ENCODE measurements at places on chromosomes 4 and X.

DNA sequence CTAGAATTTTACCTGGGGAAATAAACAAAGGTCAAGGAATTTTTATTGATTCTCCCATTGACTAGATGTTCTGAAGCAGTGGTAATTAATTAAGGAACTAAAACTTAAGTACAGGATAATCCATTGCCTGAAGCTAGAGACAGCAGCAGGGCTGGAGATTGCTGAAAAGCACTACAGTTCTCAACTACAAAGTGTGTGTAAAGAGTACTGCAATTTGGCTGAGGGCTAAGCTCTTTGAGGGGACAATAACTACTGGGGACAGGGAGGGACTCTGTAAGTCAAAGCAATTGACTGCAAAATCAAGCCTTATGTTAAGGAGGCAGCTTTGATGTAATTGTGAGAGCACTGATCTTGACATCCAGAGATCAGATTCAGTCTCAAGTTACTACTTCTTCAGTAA is 260.4 kb downstream of the GALNTL6 start:
- DNase-seq = no peak

GRCh38 chrX:31007321-31007720 is 64.5 kb downstream of the FTHL17 start:
- DNase-seq = no peak

DNA sequence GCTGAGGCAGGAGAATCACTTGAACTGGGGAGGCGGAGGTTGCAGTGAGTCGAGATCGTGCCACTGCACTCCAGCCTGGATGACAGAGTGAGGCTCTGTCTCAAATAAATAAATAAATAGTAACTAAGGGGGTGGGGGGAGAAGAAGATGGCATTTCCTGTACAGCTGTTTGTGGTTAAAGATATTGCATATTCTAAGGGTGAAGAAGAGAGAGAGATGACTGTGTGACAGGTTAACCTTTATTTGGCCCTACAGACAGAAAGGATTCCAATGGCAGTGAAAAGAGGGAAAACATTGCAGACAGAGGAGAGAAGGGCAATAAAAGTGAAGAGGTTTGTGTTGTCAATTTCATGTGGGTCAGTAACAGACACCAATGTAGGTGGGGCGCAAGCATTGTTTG is 9.4 kb downstream of the TASL start:
- DNase-seq = peak; percentile 28

DNA sequence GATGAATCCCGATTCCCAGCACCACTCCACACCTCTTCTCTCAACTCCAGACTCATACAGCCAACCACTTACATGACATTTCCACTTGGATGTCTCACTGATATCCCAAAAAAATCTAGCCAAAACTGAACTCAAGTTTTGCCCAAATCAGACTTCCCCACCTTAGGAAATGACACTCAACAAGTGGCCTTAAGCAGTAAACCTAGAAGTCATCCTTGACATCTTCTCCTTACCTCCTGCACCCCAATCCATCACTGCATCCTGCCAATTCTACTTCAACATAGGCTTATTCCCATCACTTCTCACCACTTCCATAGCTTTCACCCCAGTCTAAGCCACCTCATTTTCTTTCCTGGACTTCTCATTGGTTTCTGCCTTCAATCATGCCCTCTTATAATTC is 39.1 kb downstream of the PRPS1 start:
- no peak for DNase-seq

DNA sequence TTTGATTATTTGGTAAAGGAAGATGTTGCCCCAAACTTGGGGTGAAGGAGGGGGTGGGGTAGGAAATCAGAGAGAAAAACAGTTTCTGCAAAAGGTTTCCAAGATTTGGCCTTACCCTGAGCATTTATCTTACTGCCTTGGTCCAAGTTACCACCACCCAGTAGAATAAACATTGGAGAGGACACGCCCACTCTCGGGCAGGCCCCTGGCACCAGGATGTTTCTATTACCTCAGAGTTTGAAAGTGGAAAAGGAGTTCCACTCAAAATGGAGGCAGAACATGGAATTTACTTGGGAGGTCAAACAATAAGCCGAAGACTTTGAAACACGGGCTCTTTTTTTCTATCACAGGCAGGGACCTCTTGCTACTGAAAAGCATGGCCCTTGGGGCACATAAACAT is 113.7 kb downstream of the CHRNA9 start:
- DNase-seq = no peak

- no peak for DNase-seq
Measured at GRCh38 chr4:38676986-38677385, 13.0 kb downstream of the KLF3 start.

- DNase-seq = no peak
Measured at GRCh38 chrX:31580227-31580626, 508.4 kb upstream of the FTHL17 start.

GRCh38 chr4:66633477-66633876 is 911.8 kb downstream of the CENPC start:
- no peak for DNase-seq

DNA sequence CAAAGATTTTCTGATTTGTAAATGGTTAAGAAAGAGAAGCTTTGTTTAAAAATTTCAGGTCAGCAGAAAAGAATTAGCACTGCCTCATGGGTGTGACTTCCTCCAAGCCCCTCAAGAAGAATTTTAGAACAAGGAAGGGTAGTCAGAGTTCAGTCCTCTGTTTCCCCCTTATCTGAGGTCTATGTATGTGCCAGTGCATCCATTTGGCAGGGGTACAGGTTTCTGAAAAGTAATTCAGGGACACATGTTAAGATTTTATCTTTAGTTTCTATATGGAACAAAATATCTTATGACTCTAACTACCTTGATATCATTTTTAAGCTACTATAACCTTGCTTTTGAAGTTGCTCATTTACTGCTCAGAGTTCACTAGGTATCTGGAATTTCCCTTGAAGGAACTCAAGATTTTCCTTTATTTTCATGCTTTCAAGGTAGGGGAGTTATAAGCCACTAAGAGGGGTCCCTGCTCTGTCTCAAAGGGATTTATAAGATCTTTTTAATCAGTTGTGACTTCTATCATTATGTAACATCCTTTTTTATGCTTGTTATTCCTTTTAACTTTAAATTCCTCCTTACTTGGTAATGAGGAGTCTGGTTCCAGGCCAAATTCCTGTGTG is 24.4 kb upstream of the PLK4 start:
- no peak for DNase-seq

DNA sequence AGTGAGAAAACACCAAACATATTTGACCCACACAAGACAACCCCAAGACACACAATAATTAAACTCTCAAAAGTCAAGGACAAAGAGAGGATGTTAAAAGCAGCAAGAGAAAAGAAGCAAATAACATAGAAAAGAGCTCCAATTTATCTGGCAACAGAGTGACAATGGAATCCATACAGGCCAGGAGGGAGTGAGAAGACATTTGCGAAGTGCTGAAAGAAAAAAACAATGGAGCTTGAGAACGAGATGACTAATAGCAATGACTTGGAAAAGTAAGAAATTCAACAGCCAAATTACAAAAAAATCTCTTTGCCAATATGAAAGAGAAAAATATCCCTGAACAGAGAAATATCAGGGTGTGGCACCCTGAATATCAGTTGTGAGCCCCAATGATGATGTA is 61.6 kb downstream of the MAD2L1 start:
- no peak for DNase-seq

DNA sequence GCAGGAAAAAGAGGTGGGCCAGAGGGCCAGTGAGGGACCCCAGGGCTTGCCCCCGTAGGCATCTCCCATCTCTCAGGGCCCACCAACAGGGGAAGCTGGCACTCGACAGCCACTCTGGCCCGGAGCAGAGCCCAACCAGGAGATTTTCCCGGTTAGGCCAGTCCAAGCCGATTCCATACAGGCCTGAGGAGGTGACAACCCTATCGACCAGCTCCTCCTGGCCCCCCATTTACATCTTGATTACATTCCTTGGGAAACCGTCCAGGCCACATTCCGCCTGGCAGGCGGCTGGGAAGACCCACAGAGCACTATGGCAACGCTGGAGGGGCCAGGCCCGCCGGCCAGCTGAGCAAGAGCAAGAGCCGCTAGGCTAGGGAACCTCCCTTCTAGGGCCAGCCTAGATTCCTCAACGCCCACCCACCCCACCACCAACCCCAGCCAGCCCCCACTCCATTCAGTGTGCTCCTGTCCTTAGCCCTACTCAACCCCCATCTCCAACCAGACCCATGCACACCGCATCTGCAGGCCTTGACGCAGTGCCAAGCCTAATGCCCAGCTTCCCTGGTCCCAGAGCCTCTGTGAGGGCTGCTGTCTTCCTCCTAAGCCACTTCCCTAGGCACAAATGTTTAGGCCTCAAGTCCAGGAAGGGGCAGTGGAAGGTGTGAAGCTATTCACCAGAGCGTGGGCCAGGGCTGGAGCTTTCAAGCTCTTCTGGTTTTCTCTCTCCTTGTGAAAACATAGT is 161.2 kb downstream of the EFNB1 start:
- peak; percentile 15 for DNase-seq

GRCh38 chr4:123444290-123444731 is 47.7 kb downstream of the SPRY1 start:
- peak; percentile 76 for DNase-seq

GRCh38 chr4:74768857-74769525 is 25.3 kb downstream of the BTC start:
- peak; percentile 84 for DNase-seq

DNA sequence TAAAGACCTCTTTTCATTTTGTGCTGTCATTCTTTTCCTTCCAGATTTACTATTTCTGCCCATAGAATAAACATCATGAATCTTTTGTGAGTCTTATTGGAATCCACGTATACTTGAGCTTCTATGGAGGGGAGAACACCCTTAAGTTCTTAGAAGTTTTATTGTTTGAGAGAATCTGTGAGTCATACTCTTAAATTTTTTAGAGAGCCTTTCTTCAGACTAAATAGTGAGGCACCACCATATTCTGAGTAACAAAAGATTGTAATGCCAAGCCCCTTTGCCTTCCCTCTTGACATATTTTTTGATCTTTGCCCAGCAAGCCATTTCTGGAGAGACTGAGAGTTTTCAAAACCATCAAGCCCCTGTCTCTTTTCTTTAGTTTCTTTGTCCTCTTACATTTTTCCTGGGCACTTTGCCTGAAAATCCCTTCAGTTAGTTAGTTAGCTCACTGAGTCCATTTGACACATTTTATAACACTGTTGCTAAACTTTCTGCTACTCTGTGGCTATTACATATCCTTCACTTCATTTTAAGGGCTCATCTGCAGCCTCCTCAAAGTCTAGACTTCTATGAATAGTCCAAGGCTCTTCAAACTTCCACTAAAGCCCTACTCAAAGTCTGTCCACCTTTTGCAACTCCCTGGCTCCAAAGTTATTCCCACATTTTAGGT is 65.3 kb upstream of the NDUFC1 start:
- peak; percentile 10 for DNase-seq

- DNase-seq = no peak
Measured at GRCh38 chr4:99696801-99697200, 39.2 kb upstream of the C4orf54 start.

DNA sequence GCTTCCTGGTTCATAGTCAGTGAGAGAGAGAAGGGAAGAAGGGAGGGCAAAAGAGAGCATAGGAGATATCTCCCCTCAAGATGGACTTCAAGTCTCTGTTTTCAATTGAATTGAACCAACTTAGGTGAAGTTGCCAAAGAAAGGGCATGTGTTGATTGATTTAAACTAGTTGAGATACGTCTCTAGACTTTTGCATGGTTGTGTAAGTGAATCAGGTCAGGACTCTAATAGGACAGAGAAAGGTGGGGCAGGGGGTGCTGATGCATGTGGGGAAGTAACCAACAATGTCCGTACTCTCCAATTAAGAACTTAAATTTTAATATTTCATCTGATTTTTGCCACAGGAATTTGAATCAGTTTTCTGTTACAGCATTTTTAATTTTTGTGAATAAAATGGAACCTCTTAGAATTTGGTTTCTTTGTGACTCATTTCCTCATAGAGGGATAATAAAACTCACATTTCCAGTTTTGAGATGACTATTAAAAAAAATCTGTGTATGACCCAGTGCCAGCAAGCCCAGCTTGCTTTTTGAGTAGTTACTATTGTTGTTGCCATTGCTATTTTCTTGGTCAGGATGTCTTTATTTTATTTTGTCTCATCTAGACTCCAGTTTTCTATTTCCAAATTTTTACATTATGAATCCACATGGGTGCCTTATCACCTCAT is 37.3 kb downstream of the SLIT2 start:
- DNase-seq = no peak

DNA sequence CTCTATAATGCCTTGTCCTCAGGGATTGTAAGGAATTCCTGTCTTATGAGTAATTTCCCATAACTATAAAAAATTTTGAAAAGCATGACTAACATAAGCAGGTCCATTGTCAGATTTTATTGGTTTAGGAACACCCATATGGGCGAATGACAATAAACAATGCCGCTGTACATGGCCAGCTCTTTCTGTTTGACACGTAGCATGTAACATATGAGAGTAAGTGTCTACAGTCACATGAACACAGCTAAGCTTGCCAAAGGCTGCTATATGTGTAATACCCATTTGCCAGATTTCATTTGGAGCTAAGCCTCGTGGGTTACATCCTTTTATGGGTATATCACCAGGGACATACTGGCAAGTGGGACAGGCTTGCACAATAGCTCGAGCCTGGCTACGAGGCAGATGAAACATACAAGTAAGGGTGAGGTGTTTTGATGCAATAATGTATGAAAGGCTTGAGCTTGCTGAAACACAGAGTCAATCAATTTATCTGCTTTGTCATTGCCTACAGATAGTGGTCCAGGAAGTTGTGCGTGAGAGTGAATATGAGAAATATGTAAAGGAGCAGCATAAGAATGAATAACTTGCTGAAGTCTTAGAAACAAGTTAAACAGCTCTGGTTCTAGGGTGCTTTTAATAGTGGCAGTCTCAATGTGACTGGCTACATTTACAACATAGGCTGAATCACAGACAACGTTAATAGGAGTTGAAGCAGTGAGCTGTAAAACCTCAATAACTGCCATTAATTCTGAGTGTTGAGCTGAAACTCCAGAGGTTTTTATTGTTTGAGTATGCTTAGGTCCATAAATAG is 67.4 kb upstream of the UGT2B10 start:
- peak; percentile 45 for DNase-seq

- no peak for DNase-seq
Measured at GRCh38 chrX:111265486-111265885, 4.8 kb downstream of the CAPN6 start.

- DNase-seq = no peak
Measured at GRCh38 chr4:79241846-79242245, 84.0 kb downstream of the NAA11 start.
